ENCODE measurements at places on chromosomes 6 and 20. TPM values are rescaled to one million over a fixed set of nuclear protein-coding genes. Genes with fewer than 3 reads are reported as not detected.

GRCh38 chr6:87907521-87907920 is 140.1 kb upstream of the SPACA1 start:
- peak; percentile 79 for DNase-seq

Gene SLC17A3
- total RNA-seq: 0.58 TPM

Gene ZNF512B
- 26.0 TPM for total RNA-seq

Gene SLC35F1
- total RNA-seq: not detected

DNA sequence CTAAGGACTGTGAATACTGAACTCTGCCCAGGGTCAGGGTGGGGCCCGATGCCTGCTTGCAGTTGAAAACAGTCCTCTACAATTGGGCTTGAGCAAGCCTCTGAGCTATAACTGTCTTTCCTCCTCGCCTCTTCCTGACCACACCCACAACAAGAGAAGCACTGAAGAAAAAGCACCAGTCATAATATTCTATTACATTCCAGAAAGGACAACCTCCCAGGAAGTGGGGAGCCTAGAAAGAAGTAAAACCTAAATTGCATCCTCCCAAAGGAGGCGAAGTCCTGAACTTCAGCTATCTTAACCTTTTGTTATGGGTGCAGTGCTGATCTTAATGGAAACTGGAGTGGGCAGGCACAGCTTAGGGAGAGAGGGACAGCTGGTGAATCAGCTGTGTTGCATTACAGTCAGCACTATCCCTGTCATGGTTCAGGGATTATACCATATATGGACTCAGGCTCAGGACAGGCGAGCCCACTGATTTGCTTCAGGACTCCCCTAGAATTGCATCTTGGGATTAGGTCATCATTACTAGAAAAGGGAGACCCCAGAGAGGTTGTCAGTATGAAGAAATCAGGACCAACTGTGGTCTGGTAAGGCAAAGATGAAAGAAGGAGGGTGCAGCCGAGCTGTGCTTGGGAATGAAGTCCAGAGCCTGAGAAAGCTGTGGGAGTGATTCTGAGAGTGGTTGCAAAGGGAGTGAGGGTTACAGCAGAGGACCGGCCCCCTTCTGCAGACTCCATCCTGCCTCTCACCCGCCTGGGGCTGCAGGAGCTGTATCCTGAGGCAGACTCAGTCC is 18.3 kb upstream of the TRAM2 start:
- no peak for DNase-seq

Gene TCF15
- total RNA-seq: 0.12 TPM

DNA sequence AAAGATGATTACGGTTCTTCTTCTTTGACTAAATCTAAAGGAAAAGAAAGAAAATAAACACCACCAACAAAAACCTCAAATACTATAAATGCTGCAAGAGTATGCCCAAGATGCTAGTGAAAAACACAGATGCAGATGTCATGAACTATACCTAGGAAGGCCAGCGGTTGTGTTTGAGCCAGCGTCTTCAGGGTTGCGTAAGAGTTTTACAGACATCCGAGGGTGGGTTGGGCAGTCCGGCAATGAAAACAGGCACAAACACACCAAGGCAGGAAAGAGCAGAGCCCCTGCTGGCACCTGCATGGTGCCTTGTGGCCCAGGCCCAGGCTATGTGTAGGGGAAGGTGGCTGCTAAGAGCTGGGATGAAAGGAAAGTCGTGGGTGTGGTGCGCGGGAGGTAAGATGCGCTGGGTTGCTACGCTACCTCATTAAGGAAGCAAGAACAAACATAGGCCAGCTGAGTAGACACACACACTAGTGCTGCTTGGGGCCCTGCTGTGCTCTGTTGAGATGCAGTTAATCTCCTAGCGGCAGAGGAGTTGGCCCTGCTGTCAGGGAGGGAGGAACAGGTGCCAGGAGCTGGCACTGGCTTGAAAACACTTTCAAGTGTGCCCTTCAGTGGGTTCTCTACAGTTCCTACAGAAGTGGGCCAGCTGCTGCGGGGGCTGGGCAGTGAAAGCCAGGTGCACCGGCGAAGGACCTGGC is 170.2 kb upstream of the PLN start:
- no peak for DNase-seq

DNA sequence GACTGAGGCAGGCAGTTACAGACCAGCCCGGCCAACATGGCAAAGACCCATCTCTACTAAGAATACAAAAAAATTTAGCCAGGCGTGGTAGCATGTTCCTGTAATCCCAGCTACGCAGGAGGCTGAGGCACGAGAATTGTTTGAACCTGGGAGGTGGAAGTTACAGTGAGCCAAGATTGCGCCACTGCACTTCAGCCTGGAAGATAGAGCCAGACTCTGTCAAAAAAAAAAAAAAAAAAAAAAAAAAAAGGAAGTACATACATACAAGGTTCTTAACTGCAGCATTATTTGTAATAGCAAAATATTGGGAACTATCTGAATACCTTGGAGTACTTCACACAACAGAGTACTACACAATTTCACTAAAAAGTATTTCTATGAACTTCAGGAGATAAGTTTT is 183.5 kb upstream of the OLIG3 start:
- no peak for DNase-seq

DNA sequence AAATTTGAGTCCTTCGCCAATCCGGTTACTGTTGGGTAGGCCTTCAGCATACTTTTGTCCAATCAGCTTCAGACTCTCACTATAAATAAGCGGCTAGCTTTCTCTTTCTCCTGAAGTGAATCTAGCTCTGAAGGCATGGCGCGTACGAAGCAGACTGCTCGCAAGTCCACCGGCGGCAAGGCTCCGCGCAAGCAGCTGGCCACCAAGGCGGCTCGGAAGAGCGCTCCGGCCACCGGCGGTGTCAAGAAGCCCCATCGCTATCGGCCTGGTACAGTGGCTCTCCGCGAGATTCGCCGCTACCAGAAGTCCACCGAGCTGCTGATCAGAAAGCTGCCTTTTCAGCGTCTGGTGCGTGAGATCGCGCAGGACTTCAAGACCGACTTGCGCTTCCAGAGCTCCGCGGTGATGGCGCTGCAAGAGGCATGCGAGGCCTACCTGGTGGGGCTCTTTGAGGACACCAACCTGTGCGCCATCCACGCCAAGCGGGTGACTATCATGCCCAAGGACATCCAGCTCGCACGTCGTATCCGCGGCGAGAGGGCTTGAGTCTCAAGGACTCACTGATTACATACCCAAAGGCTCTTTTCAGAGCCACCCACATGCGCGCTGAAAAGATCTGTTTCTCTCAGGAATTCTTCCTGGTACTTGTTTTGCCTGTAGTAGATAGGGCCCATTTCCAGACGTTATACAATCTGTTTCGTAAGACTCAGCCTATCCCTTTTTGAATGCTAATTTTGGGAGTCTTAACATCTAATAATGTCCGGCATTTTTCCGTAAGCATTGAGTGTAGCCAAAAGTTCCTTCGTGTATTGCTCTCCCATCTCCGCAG is 102.0 kb downstream of the OR2B2 start:
- peak; percentile 96 for DNase-seq

Gene TTLL9
- not detected for total RNA-seq

Gene GCNT2
- total RNA-seq: 2.5 TPM

DNA sequence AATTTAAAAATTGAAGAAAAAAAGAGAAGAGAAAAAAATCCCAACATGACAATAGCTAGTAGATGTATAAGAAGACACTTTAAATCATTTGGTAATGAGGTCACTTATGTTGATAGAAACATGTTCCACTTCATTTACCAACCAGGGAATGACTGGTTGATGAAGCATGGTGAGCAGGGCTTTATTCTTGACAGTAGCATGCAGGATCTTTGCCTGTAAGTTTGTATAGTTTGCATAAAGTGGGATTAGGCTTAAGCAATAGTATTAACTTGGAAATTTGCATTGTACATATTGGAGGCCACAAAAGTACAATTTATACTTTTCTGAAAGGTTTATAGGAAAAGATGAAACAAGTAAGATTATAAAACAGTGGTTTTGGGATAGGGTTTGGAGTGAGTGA is 67.0 kb downstream of the NOX3 start:
- no peak for DNase-seq

- DNase-seq: no peak
Observed at GRCh38 chr6:150093397-150093796, 24.5 kb upstream of the ULBP3 start.

GRCh38 chr6:142246960-142247359 is 54.8 kb upstream of the ADGRG6 start:
- no peak for DNase-seq

Gene HTR1E
- not detected for total RNA-seq

Gene GZF1
- 10.3 TPM for total RNA-seq

Gene ENPP1
- total RNA-seq: 0.58 TPM

Gene SSTR4
- not detected for total RNA-seq

GRCh38 chr20:52454660-52455059 is 263.1 kb upstream of the ZFP64 start:
- DNase-seq: no peak

Gene SPDEF
- total RNA-seq: not detected

- no peak for DNase-seq
Observed at GRCh38 chr20:52963131-52963530, 9.0 kb upstream of the TSHZ2 start.

Data from activated CD4-positive, alpha-beta T cell treated with anti-CD3 and anti-CD28 coated beads, Interleukin-2, amount 10 ng/mL, durations not matched to agents 24 days and 14 days (primary cell).